ENCODE measurements at places on chromosomes 5 and 9.

DNA sequence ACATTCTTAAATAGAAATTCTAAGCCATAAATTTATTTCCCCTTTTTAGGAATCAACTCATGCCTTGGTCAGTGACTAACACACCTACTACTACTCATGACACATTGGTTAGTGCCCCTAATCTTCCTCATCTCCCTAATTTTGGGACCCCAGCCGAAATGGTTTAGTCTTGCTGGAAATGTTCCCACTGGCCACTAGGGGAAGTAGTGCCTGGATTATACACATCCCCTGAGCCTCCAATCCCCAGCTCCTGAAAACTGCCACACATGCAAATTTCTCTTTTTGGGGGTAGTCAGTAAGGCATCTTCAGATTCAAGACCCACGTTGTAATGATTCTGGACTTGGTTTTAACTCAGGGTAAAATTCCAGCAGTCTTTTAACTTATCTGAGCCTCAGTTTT lies 79.8 kb downstream of the HSD17B3 start:
- DNase-seq: no peak

DNA sequence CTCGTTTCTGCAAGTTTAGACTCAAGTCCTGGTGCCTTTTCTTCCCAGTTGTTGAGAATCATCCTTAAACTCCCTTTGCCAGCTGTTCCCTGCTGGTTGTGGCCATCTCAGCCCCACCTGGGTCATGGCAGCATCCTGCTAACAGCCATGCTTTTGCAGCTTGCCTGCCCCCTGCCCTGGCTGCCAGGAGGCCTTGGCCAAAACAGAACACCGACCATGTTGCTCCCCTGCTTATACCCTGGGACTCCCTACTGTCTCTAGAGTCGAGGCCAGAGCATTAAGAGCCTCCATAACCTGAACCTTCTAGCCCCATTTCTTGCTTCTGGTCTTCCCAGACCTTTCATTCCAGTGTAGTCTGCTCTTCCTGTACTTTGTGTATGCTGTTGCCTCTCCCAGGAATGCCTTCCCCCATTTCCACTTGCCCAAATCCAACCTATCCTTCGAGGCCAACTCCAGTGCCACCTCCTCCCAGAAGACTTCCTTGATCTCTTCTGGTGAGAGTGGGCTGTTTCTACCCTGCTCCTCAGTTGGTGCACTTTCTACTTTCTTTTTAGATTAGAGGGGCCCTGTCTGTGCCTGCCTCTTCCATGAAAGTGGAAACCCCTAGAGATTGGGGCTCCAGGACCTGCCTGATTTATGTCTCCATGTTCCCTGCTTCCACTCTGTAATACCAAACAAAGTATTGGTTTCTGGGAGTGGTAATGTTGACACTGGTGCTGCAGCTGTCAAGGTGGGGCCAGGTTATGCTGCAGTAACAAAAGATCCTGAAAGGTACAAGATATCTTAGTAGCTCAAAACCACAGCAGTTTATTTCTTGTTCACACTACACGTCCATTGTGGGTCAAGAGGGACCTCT lies 88.2 kb downstream of the AMBP start:
- no peak for DNase-seq

GRCh38 chr5:76104027-76104426 lies 20.8 kb downstream of the SV2C start:
- DNase-seq: no peak

GRCh38 chr9:114503009-114503408 lies 2.3 kb downstream of the WHRN start:
- DNase-seq: no peak

DNA sequence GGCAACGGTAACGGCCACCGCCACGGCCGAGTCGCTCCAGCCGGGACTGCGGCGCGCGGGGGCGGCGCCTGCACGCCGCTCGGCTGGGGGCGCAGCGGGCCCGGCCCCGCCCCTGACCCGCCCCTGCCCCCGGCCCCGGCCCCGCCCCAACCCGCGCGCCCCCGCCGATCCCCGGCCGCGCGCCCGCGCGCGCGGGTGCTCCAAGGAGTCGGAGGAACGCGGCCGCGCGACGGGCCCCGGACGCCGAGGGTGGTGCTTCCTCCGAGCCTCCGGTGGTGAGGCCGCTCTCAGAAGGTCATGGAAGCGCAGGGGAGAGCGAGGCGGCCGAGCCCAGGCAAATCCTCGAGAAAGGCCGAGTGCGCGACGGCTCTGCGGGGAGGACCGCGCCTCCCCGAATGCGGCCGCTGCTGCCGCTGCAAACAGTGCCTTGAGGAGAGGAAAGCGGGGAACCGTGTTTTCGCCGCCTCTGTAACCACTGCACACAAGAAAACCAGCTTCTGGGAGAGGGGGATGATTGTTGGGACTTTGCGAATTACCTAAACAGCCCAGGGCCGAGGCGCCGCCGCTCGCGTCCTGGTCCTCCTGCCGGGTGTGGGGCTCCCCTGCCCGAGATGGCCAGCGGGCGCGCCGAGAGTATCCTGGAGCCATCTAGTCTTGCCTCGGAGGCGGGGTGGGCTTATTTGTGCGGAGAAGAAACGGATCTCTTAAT lies at the start of gene LIFR:
TSS of gene LIFR (minus strand) at position 48 of the 709 bp plus-strand sequence. CDS start 25,999 bp downstream, outside the sequence.
- DNase-seq: peak; percentile 82

- DNase-seq: no peak
Measured at GRCh38 chr9:1048811-1049210, 1.3 kb upstream of the DMRT2 start.

DNA sequence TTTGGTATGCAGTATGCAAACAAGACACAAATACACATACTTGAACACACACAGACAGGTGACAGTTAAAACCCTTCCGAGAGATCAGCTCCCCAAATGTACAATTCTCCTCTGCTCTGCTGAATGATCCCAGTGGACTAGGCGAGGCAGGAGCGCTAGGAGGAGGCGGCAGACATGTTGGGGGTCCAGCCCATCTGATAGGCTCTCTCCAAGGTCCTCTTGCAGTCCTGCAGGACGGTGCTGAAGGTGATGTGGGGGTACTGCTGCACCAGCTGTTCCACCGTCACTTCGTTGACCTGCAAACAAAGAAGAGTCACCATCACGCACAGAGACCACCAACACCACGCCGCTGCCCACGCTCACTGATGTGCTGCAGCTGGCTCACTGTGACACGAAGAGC lies 190.8 kb upstream of the EFNA5 start:
- DNase-seq: no peak

- no peak for DNase-seq
Measured at GRCh38 chr9:37284636-37285035, 137.9 kb upstream of the GRHPR start.

DNA sequence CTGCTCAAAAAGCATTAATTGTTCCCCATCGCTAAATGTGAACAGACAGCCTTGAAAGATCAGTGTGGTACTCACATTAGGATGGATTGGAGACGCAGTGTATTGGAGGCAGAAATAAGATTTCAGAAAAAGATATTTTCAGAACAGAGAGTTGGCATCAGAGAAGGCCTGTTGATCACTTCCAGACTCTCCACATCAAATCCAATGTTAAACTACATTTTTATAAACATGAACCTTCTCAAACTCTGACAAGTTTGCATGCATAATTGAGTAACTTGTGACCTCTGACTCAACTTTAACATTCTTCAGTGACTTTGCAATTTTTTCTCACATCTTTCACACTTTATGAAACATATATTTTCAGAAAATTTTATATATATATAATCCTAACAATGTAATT lies 919.6 kb upstream of the SEMA6A start:
- no peak for DNase-seq

GRCh38 chr9:134642385-134643181 lies 980 bp downstream of the COL5A1 start:
- DNase-seq: no peak

GRCh38 chr5:43154469-43154868 lies 33.8 kb downstream of the ZNF131 start:
- no peak for DNase-seq

DNA sequence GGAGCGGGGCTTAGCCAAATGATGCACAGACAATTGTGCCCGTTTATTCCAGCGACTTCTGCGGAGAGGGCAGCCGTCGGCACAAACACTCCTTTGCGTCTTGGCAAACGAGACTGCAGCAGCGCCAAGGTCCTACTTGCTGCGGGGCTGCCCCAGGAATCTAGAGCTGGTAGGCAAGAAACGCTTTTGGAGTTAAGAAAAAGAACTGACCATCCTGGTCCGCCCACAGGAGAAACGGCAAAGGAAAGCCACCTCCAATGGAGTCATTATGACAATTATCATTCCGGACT lies 2.3 kb downstream of the RXFP3 start:
- no peak for DNase-seq

DNA sequence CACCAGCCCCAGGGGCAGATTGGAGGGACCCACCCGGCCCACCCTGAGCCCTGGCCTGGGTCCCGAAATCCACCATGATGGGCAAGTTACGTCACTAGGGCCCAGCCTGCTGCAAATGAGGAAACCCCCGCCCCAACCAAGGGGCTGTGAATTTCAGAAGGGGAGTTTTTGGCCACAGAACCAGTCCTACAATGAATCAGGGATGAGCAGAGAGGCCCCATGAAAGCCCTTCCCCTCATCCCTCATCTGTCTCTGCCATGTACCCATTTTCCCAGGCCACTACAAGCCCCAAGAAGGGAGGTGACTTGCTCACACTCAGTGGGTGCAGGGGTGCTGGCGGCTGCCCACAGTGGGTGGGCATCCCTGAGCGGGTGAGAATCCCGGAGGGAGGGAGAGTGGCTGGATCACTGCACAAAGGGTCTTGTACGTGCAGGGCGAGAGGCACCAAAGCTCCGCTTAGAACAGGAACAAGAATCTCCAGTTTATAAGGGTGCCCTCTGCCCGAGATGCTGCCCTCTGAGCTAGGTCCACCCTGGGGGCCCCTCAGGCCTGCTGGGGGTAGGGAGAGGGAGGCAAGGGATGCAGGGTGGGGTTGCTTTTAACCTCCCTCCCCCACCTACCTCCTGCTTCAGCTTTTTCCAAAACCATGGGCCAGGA lies 10.4 kb upstream of the TCF7 start:
- no peak for DNase-seq

- DNase-seq: no peak
Measured at GRCh38 chr9:131984564-131984963, 95.1 kb downstream of the MED27 start.

GRCh38 chr9:73202980-73203379 lies 51.3 kb downstream of the ANXA1 start:
- no peak for DNase-seq

DNA sequence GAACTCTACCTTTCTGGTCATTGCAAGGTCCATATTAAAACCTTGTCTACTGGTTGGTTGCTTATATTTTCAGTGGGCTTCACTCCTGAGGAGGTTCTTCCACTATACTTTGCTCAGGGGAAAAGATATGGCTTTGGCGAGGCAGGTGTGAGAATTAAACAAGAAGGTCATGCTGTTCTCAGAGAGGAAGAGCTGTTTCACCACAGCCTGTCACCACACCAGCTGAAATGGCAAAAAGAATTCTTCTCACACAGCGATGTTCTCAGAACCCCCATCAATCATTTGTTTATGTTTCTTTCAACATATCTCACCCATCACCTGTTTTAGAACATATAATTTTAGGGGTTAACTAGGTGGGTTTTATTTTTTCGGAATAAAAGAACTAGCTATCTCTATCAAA lies 38.6 kb downstream of the CAPSL start:
- no peak for DNase-seq

- DNase-seq: no peak
Measured at GRCh38 chr5:51838459-51838858, 455.2 kb downstream of the ISL1 start.

GRCh38 chr5:158970569-158971014 lies 129.1 kb downstream of the EBF1 start:
- no peak for DNase-seq

- peak; percentile 41 for DNase-seq
Measured at GRCh38 chr9:137441289-137441934, at the start of gene ENTPD8. Gene ENTPD8 (minus strand): TSS chr9:137441357. CDS start chr9:137438285, 3,072 bp downstream.

GRCh38 chr9:129719135-129719534 lies 33.7 kb downstream of the PTGES start:
- no peak for DNase-seq

DNA sequence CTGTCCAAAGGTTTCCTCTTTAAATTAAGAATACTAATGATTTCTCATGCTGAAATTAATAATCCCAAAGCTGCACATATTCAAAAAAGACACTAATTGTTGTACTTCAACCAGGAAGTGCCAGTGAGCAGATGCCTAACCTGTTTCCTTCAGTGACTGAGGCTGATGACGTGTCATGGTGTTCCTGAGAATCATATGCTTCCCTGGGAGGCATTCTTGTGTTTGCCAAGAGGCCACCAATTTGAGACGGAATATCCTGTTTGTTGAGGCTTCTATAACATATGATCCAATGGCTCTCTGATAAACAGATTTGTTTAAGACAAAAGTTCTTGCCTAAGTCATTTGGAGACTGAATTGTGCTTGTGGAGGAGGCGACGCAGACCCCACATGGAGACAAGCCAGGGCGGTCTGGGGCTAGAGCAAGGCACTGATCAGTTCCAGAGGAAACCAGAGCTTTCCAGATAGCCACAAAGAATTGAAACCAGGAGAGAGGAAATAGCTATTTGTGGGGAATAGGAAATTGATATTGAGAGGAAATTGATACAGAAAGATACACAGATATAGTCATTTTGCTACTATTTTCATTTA lies 66.4 kb upstream of the ZNF608 start:
- DNase-seq: no peak

- no peak for DNase-seq
Measured at GRCh38 chr5:95020345-95020744, 264.5 kb downstream of the MCTP1 start.

DNA sequence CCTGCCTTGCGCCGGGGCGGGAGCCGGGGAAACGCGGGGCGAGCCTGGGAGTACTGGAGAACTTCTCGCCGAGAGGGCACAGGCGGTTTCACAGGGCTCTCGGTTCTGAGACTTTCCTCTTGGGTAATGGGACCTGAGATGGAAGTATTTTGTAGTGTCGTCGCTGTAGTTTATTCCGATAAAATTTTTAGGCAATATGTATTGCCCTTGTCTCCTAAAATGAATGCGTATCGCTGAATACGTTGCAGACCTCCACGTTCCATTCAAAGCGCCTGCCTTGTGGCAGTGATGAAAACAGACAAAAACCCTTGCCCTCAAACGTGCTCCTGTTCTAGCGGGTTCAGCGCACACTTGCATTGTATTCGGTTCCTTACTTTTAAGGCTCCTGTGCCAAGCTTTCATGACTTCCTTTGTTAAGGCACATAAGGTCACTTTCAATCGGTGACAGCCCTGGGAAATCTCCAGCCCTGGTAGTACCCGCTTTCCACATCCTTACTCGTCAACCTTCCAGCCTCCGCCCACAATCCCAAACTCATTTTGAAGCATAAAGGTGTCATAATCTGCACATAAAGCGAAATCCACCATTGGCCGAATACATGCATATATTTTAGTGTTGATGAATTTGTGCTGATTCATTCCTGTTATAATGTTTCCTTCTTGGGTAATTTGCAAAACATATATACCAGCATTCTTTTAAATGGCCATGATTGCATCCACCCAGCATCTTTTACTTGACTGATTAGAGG lies 694 bp downstream of the RMI1 start:
- DNase-seq: no peak

- DNase-seq: no peak
Measured at GRCh38 chr5:164747371-164747770, 1242.0 kb downstream of the MAT2B start.

DNA sequence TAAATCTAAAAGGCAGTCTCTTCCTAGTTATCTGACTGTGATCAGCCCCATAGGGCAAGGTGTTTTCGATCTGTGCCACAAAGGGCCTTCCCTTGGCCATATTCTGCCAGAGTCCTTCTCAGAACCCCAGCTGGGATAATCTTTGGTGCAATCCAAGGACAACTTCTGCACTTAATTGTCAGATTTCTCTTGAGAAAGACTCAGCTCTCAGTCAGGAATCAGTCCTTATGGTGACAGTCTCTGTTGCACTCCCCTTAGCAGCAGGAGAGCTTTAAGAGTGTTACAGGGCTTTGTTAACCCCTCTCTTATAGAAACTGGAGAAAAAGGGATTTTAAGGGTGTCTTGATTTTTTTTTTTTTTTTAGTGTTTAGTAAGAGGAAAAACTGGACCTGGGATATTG lies 15.4 kb upstream of the RFX3 start:
- DNase-seq: no peak
